HT1080 (cell line): ENCODE measurements at places on chromosomes 2 and 18. TPM values are rescaled to one million over a fixed set of nuclear protein-coding genes. Genes with fewer than 3 reads are reported as not detected.

DNA sequence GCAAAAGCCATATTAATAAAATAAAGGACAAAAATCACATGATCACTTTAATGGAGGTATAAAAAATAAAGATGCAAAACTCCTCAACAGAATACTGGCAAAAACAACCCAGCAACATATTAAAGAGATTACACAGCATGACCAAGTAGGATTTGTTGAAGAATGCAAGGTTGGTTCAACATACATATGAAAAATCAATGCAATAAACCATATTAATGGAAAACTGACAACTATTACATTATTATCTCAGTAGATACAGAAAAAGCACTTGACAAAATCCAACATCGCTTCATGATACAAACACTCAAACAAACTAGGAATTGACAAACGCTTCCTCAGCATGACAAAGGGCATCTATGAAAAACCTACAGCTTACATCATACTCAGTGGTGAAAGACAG is 76.7 kb downstream of the CRACDL start:
- DNase-seq: no peak

The KCNJ3 gene
- total RNA-seq: 0.37 TPM in 1 of 2 replicates, not detected in the other

DNA sequence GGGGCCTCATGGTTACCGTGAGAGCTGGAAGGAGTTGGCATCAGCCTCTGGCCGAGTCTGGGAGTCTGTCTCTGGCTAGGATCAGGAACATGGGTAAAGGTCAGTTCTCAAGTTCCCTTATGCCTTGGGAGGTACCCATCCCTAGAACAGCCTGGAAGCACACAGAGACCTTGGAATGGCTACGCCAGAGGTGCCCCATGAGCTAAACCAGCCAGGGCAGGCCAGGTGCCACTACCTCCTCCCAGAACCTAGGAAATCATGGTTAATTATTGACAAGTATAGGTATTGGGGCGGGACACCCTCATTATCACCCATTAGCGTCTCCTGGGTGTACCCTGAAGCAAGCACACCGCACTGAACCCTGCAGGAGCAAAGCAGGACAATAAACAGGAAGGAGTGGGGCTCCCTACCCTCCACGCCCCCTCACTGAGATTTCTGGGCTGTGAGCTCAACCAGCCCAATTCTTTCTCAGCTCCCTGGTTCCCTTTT is 3.0 kb upstream of the ASPRV1 start:
- DNase-seq: no peak

GRCh38 chr2:182207049-182207746 is 219.6 kb downstream of the PDE1A start:
- no peak for DNase-seq

- DNase-seq: no peak
Observed at GRCh38 chr2:65386344-65386743, 46.1 kb downstream of the SPRED2 start.

The ANKRD62 gene
- 0.03 and 0.10 TPM in 2 replicates for total RNA-seq

DNA sequence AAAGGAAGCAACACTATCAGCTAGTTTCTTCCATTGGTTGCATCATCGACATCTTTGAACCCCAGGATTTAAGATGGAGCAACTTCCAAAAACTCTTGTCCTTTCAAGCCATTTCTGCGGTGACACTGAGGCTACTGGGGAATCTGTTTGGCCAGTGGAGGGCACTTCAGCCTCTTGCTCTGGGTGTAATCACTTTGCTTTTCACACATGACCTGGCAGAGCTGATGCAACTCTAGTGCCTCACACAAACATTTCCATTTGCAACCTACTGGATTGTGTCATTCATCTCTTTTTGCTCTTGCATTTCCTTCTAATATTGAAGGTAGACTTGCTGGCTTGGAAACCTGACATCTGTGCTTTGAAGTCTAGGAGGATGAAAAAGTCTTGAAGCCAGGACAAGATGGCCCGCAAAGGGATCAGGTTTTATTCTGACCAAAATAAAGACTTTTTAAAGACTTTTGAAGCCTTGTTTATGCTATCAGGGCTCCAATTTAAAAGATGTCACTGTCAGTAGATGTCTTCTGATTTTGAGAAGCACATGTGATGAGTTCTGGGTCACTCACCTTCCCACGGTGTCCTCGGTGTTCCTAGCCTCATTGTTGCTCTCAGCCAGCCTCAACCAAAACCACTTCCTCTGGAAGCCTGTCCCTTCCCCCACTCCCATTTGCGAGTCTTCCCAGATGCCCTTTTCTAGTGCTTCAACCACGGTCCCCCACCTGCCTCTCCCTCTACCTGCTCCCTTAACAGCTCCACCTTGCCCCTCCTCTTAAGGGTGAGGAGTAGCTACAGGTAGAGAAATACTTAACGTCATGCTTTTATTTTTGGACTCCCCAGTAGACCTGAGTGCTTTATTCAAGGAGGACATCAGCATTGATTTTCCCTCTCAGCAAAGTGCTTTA is 69.7 kb upstream of the KCNE4 start:
- DNase-seq: peak; percentile 52

- DNase-seq: no peak
Observed at GRCh38 chr2:158668001-158668765, 126.9 kb upstream of the DAPL1 start.

DNA sequence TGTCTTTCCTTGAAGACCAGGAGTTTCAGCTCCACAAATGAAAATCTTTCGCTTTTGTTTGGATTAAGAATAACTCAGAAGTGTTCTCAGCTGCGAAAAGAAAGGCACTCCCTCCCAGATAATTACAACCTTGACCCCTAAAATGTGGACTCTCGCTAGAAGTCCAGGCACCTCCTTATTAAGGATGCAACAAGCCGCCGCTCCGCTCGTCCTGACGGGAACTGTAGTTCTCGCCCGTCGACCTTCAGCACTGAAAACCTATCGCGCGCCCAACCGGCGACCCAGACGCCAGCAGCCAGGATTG is 559 bp downstream of the IMMT start:
- DNase-seq: no peak

DNA sequence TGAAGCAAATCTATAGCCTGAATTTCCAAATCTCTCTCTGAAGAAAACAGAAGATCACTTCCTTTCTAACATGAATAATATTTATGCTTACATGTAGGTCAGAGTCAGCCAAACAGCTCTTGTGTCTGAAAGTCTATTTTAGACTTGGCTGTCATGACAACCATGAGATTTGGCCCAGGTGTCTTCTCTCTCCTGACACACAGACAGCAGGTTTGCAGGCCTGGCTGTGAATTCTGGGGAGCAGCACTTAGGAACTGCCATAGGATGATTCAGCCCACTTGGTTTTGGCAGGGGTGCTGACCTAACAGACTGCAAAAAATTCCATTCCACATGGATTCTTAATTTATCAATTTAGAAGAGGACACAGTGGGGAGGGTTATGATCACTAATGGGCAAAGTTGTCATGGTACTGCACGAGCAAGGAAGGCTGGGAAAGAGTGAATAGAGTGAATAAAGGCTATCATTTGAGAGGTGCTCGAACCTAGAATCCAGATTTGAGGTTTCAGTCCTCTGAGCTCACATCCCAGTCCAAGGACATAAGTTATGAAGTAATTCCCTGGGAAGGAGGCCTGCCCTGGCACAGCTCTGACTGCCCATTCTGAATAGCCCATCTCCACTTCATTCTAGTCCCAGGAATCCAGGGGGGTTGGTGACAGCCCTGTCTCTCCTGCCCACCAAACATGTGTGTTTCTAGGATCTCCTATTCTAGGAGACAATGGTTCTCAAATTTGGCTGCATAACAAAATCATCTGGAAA is 453.9 kb upstream of the TRIB2 start:
- DNase-seq: no peak

- no peak for DNase-seq
Observed at GRCh38 chr2:51789918-51790317, 758.0 kb upstream of the NRXN1 start.

The WDR75 gene
- total RNA-seq: 75.1 and 99.1 TPM in 2 replicates

DNA sequence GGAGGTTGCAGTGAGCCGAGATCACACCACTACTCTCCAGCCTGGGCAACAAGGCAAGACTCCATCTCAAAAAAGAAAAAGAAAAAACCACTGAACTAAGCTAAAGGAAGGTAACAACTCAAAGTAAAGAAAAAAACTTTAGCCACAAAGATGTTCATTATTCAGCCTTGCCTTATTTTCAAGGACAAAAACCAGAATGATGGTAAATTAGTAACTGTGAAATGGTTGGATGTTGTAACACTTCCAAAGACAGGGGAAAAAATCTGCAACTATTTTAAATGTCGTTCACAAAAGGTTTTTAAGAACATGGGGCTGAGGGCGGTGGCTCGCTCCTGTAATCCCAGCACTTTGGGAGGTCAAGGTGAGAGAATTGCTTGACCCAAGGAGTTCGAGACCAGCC is 10.1 kb downstream of the ADAM17 start:
- no peak for DNase-seq

DNA sequence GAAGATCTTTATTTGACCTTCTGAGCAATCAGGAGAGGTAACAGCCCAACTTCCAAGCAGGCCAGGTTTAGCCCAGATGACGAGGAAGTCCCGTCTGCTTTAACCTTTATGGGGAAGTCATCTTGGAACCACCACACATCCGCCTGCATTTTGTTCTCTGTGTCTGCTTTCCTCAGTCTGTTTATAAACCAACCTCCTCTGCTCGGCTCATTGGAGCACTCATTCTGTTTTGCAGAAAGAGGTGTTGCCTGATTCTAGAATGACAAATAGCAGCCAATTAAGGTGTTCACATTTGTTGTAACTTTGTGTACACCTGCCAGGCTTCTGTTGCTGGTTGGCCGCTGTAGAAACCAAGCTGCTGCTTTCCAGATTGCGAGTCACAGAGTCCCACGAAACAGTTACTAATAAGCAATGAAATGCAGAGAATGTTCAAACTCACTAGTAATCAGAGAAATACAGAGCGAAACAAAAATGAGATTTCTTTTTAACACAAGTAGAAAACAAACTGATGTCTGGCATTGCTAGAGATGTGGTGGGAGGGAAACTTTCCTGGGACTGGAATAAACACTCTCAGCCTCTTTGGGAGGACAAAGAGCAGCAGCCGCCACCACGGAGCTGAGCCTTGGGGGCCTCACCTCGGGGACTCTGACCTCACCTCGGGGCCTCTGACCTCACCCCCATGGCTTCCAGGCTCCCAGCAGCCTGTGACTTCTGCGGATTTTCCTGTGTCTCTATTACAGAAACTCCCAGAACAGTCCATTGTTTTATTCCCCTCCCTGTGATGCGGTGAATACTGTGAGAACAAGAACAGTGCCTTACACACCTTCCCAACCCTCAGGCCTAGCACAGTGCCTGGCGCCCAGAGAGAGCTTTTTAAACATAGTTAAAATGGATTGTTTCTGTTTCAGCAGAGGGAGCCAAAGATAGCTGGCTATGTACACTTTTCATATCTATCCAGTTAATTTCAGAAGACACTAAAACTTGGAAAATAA is 64.0 kb downstream of the MBP start:
- no peak for DNase-seq

The SLC5A7 gene
- total RNA-seq: not detected in 2 replicates

The C2orf72 gene
- total RNA-seq: 0.43 and 3.0 TPM in 2 replicates

GRCh38 chr2:8644605-8645175 is 37.2 kb upstream of the ID2 start:
- no peak for DNase-seq

DNA sequence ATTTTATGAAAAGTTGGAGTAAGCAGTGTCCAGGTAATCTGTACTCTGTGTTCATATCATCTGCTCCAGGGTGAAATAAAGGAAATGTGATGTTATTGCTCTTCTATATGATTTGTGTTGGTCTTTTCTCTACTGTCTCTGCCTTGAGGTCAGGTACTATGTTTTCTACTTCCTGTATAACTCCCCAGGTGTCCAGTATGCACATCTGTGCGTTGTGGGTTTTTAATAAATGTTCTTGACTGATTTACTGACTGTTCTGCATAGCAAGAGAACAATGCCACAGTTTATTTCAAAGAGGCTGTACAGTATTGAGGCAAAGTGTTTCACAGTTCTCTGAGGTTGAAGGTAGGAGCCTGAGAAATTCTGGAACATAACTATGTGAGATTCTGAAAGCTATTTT is 89.7 kb downstream of the BABAM2 start:
- DNase-seq: no peak
